ENCODE measurements at places on chromosomes 2 and 18. TPM values are rescaled to one million over a fixed set of nuclear protein-coding genes. Genes with fewer than 3 reads are reported as not detected.

DNA sequence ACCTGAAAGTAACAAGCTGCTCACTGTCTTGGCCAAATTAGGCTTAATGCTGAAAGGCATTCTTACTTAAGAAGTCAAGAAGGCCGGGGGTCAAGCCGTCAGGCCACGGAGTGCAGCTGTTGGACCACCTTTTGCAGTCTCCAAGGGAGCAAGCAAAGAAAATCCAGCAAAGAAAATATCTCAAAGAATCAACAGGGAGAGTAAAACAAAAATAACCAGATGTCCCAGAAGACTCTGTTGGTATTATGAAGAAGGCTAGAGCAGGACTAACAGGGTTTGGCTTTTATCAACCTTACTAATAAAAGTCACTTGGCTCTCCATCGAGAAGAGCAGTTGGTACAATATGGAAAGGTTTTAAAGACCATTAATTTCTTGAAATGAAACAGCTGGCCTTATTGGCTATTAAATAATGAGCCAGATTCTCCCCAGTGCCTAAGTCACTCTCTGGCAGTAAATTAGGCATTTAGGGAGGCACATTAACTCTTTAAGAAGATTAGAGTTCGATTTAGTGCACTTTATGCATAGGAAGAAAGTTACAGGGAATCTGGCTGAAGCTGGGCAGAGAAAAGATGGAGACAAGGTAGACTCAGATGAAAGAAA, 110.8 kb upstream of the NRP2 start:
- no peak for DNase-seq

DNA sequence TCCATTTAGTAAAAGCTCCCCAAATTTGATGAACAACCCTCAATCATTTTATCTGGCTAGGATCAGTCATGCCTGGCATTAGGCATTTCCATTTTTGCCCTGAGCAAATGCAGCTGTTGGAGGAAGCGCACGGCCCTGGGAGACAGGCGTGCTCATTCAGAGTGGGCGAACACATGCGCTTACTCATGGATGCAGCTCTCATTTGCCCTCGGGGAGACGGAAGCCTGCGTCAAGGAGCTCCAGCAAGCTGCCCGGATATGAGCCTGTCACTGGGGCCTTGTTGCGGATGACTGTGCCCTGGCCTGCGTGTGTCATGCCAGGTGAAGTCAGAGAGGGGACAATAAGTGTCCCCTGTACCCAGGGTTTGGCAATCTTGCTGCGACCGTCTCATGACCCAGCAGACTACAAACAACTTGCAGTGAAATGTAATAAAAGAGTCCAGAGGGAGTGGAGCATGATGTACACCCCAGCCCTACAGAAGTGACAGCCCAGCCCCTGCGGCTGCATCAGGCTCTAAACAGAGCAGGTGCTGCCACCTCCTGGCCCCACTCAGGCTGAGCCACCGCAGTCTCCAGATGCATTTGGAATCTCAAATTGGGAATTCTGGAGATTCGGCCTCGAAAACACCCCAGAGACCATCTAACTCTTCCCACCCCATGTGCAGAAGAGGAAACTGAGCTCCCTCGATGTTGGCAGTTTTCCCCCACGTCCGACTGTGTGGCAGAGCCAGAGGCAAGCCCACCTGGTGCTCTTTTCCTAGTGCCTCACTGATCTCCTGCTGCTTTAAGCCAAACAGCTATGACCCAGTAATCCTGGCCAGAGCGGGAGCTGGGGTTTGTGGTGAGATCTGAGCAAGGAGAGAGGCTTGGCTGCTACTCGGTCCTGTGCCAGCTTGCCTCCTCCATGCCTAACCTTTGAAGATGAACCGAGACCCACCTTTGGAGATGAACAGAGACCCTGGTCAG, 105.0 kb upstream of the ALK start:
- DNase-seq = peak; percentile 6

- no peak for DNase-seq
Observed at GRCh38 chr2:42922293-42922692, 129.9 kb upstream of the HAAO start.

DNA sequence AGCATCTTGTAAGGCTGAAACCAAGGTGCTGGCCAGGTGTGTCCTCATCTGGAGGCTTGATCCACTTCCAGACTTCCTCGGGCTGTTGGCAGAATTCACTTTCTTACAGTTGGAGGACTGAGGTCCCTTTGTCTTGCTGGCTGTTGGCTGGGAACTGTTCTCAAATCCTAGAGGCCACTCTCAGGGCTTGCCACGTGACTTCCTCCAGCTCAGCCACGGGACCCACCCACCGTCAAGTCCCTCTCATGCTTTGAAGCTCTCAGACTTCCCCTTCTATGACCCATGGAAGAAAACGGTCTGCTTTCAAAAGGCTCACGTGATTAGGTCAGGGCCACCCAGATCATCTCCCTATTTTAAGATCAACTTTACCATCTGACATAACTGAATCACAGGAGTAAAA, 77.1 kb downstream of the SMAD4 start:
- DNase-seq = no peak

GRCh38 chr2:182435754-182436153, 8.9 kb upstream of the PDE1A start:
- DNase-seq = no peak

DNA sequence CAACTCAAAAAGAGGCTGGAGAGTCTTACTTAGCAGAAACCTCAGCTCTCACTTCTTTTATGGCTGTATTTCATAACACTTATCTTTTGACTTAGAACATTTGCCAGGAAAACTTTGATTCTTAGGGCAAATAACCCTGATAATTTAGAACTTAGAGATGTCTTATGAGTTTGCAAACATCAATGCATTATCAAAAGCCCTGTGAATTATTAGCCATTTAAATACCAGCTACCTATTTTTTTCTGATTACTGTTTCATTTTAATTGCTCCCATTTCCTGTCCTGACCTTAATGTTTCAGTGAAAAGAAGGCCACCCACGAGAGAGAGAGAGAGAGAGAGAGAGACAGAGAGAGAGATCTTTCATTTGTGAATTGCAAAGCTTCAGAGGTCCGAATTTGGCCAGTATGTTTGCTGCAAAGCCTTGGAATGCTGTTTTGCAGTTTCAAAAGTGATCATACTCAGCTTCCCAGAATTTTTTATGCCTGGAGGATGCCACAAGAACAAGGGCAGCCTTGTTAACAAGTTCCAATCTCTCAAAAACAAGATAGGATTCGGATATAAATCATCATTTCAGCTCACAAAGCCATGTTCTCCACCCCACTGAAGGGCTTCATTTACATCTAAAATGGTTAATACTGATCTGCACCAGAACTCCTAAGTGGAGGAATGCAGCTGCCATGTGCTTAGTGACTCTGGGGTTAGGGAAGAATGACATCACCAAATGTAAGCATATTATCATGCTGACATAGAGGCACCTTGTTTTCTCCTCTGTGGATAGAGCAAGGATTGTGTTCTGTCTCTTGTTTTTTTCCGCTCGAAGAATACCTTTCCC, 478.2 kb downstream of the ARHGAP15 start:
- DNase-seq = peak; percentile 91

DNA sequence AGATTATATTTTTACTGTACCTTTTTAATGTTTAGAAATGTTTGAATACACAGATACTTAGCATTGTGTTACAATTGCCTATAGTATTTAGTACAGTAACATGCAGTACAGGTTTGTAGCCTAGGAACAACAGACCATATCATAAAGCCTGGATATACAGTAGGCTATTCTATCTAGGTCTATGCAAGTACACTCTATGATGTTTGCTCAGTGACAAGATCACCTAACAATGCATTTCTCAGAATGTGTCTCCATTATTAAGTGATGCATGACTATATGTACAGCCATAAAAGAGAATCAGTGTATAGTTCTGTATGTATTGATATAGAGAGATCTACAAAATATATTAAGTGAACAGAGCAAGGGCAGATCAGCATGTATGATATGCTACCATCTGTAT, 616.4 kb downstream of the XIRP2 start:
- DNase-seq = no peak

GRCh38 chr18:59143441-59143840, 3.8 kb downstream of the SEC11C start:
- no peak for DNase-seq

- DNase-seq = no peak
Observed at GRCh38 chr2:54952978-54953456, 97.2 kb downstream of the RTN4 start.

GRCh38 chr2:49858657-49859056, 704.3 kb upstream of the FSHR start:
- no peak for DNase-seq

DNA sequence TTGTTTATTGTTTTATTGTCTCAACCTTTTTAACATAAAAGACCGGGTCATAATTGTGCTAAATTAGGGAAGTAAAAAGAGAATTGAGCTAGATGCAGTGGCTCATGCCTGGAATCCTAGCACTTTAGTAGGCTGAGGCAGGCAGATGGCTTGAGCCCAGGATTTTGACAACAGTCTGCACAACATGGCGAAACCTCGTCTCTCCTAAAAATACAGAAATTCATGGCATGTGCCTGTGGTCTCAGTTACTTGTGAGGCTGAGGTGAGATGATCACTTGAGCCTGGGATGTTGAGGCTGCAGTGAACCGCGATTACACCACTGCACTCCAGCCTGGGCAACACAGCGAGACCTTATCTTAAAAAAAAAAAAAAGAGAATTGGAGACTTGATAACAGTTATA, 104.2 kb upstream of the TTC27 start:
- no peak for DNase-seq

GRCh38 chr2:42312106-42312505, 48.9 kb downstream of the COX7A2L start:
- peak; percentile 24 for DNase-seq

- DNase-seq = peak; percentile 47
Observed at GRCh38 chr2:222835143-222835822, 25.6 kb upstream of the ACSL3 start.

- DNase-seq = peak; percentile 96
Observed at GRCh38 chr2:120470041-120470965, 124.4 kb downstream of the INHBB start.

GRCh38 chr2:218826791-218827190, 4.8 kb downstream of the PRKAG3 start:
- no peak for DNase-seq

- no peak for DNase-seq
Observed at GRCh38 chr2:20536619-20537422, 89.9 kb downstream of the RHOB start.

DNA sequence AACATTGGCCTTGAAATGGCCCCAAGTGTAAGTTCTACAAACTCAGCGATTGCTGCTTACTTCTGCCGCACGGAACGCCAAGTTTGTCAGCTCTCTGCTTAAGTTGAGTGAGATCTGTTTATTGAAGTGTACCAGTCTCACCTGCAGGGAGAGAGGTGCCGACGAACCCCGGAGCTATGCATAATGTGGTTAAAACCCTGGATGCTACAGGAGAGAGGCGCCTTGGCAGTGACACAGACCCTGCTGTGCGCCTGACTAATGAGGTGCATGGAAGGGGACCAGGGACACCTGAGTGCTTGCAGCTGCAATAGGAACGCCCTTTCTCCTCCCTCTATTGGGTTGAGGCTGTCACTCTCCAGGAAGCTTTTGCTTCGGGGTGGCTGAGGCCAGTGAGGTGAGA, 979 bp downstream of the SLC9A2 start:
- DNase-seq = no peak

- no peak for DNase-seq
Observed at GRCh38 chr2:133843091-133843490, 274.8 kb upstream of the NCKAP5 start.

DNA sequence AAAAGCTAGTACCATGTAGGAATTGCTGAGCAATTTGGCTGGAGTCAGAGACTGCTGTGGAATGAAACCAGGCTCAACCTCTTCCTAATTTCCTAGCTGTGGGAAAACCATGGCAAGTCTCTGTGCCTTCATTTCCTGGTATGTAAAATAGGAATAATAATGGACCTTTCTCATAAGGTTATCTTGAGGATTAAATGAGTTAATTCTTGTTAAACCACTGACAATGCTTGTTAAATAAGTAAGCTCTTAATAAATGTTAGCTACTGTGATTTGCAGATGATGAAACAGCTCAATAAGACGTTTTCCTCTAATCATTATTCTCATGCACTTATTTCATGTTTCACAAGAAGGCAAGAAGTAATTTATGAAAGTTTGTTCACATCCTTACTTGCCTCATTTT, 346.7 kb downstream of the RND3 start:
- DNase-seq = no peak

DNA sequence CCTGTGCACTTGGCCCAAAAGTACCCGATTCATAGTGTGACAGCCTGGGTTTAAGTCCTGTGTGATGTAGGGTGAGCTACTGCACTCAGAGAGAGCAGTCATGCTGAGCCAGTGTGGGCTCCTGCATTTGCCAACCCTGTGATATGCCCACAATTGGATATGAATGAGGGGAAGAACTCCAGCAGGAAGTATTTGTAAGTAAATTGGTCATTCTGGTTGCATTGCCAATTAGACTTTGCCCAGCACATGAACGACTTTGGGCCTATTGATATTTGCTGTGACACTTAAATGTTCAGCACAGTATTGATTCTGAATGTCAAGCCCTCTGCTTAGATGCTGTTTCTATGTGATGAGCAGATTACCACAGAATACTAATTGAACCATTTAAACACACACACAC, 570.9 kb downstream of the PIK3C3 start:
- DNase-seq = no peak

- no peak for DNase-seq
Observed at GRCh38 chr18:58593938-58594337, 35.0 kb downstream of the ALPK2 start.

GRCh38 chr18:58466636-58467205, 162.2 kb downstream of the ALPK2 start:
- DNase-seq = no peak

GRCh38 chr2:112841295-112842044, 4.9 kb upstream of the IL1B start:
- DNase-seq = no peak

DNA sequence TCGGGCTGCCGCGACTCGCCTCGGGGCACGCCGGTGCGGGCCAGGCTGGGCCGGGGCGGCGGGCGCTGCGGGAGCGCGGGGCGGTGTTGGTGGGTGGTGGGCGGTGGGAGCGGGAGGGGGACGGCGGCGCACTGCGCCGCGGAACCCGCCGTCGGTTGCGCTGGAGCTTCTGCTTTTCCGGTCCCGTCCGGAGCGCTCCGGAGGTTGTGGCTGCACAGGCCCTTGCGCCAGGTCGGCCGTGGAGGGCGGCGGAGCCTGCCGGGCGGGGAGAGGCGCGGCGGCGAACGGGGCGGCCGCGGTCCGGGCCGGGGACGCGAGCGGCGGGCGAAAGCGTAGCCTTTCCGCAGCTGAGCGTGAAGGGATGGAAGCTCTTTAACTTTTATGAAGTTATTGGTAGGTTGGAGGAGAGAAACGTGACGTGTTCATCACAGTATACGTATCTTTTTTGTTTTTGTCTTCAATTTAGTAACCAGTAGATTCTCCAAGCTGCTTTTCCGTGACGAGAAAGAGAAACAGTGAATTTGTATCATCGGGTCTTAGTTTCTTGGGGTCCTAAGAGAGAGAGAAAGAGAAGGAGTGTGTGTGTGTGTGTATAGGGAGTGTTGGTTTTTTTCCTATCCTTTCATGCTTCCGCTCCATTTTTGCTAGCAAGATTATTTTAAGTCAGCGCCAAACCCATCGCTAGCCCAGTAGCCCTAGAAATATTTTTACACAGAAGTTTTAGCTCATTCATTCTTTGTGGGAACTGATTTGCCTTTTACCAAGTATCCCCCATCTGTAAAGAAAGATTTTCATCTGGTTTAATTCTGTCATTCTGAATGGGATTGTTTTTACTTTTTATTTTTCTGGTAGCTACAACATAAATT, 535 bp downstream of the ATG4B start:
- DNase-seq = peak; percentile 21

DPP4 gene
- polyA plus RNA-seq = 14.9 TPM

MFSD2B gene
- 0.18 TPM for polyA plus RNA-seq

DSG1 gene
- not detected for polyA plus RNA-seq

SEPTIN10 gene
- polyA plus RNA-seq = 30.2 TPM

SH3YL1 gene
- 35.1 TPM for polyA plus RNA-seq

ANO7 gene
- polyA plus RNA-seq = 0.71 TPM

C2orf74 gene
- 10.6 TPM for polyA plus RNA-seq

CFAP53 gene
- 5.8 TPM for polyA plus RNA-seq
